Smooth muscle cell of the pulmonary artery (primary cell): ENCODE measurements at places on chromosomes 5 and 9. TPM values are rescaled to one million over a fixed set of nuclear protein-coding genes. Genes with fewer than 3 reads are reported as not detected.

The DIPK1B gene
- 2.9 and 3.8 TPM in 2 replicates for total RNA-seq

The SUSD3 gene
- 0.36 TPM in 1 of 2 replicates, not detected in the other for total RNA-seq

The TMEFF1 gene
- total RNA-seq: 2.4 and 5.2 TPM in 2 replicates

The BAAT gene
- total RNA-seq: 0.07 TPM in 1 of 2 replicates, not detected in the other

The SPATA31A1 gene
- total RNA-seq: not detected in 2 replicates

The PHF24 gene
- total RNA-seq: 0.07 and 0.10 TPM in 2 replicates

The PRSS3 gene
- 12.1 and 14.8 TPM in 2 replicates for total RNA-seq
